GM18507 (cell line): ENCODE measurements at places on chromosomes 13 and 19.
A peak's percentile ranks its signal among the peaks of the same experiment; 100 is the strongest.

- no peak for DNase-seq
Measured at GRCh38 chr13:64910096-64910495, 2320.0 kb downstream of the PCDH9 start.

GRCh38 chr13:43170506-43170905 is 147.1 kb downstream of the DNAJC15 start:
- no peak for DNase-seq

- DNase-seq: no peak
Measured at GRCh38 chr13:99085139-99085807, 107.4 kb upstream of the DOCK9 start.

DNA sequence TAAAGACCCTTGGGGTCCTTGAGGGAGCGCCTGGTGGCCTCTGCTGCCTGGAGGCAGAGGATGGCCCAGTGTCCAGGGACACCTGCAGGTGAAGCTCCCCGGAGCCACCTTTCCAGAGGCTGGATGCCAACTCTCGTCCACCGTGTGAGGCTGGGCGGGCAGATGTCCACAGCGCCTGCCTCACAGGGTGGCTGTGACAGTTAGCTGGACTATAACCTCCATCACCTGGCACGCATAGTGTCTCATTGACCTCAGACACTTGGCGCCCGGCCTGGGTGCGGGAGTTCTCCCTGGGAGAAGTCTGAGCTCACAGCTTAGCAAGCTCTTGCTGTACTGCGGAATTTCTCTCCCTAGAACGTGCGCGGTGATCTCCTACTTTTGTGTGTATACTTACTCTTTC is 9.8 kb downstream of the BICRA start:
- DNase-seq: no peak

DNA sequence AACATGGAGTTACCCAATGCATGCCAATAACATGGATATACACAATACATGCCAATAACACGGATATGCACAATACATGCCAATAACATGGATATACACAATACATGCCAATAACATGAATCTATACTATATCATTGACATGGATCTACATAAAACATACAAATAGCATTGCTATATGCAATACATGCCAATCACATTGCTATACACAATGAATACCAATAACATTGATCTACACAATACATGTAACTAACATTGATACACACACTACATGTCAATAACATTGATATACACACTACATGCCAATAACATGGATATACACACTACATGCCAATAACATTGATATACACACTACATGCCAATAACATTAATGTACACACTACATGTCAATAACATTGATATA is 932 bp upstream of the PIP5K1C start:
- DNase-seq: no peak

GRCh38 chr13:30870049-30870884 is 35.8 kb upstream of the MEDAG start:
- no peak for DNase-seq

GRCh38 chr19:41476583-41476982 is 33.6 kb downstream of the ERICH4 start:
- no peak for DNase-seq

GRCh38 chr13:77507931-77508776 is 27.4 kb upstream of the SCEL start:
- no peak for DNase-seq

GRCh38 chr19:35715981-35716800 is 1.6 kb upstream of the KMT2B start:
- DNase-seq: no peak

- no peak for DNase-seq
Measured at GRCh38 chr13:48431987-48432615, 19.2 kb upstream of the LPAR6 start.

- no peak for DNase-seq
Measured at GRCh38 chr13:61463024-61463423, 47.4 kb upstream of the PCDH20 start.

GRCh38 chr13:80841414-80841813 is 500.5 kb upstream of the SPRY2 start:
- DNase-seq: no peak

DNA sequence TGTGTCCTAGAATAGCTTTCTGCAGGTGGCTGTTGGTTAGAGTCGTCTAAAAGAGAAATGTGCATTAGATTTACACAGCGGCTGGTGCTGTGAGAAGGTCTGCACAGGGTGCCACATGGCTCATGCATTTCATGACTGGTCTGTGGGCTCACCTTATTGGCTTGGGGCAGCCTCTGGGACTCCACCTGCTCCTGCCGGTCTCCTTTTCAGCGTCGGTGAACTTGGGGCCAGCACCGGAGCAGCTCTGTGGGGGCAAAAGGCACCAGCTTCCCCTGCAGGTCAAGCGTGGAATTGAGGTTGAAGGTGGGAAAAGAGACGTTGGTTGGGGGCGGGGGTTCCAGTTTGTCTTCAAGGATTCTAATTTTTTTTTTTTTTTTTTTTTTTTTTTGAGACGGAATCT is 3.1 kb upstream of the PNMA8C start:
- no peak for DNase-seq

GRCh38 chr13:111911754-111912452 is 155.0 kb upstream of the SOX1 start:
- no peak for DNase-seq

DNA sequence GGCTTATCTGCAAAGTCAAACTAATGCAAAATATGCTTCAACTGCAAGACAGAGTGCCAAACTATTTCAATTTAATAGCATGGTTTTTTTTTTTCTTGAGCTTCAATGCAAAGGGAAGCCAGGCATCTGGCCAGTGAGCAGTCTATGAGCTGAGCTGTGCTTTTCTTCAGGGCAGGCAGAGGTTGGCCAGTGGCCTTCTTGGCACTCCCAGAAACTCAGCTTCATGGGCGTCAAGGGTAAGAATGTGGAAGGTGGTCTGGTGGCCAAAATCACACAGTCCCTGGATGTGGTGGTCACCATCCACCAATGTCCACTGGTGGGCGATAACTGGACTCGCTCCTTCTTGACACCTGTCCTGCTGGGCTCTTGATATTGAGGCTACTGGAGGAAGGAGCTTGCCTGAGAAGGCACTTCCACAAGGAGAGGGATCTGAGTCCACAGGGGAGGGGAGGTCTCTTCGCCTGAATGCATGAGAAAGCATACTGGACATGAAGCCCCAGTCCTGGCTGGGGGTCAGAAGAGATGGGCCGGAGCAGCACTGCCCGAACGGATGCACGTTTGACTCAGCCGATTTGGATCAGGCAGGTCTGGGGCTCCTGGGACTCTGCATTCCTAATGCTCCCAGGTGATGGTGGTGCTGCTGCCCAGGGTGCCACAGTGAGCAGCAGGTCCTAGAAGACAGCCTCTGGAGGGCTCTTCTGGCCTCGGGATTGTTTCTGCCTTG is 17.1 kb downstream of the COL4A2 start:
- no peak for DNase-seq

- no peak for DNase-seq
Measured at GRCh38 chr19:17156947-17157302, 58.2 kb upstream of the USE1 start.

GRCh38 chr19:14165990-14166830 is 29.8 kb upstream of the ASF1B start:
- no peak for DNase-seq

- no peak for DNase-seq
Measured at GRCh38 chr19:14519245-14519859, 1.2 kb upstream of the DNAJB1 start.

DNA sequence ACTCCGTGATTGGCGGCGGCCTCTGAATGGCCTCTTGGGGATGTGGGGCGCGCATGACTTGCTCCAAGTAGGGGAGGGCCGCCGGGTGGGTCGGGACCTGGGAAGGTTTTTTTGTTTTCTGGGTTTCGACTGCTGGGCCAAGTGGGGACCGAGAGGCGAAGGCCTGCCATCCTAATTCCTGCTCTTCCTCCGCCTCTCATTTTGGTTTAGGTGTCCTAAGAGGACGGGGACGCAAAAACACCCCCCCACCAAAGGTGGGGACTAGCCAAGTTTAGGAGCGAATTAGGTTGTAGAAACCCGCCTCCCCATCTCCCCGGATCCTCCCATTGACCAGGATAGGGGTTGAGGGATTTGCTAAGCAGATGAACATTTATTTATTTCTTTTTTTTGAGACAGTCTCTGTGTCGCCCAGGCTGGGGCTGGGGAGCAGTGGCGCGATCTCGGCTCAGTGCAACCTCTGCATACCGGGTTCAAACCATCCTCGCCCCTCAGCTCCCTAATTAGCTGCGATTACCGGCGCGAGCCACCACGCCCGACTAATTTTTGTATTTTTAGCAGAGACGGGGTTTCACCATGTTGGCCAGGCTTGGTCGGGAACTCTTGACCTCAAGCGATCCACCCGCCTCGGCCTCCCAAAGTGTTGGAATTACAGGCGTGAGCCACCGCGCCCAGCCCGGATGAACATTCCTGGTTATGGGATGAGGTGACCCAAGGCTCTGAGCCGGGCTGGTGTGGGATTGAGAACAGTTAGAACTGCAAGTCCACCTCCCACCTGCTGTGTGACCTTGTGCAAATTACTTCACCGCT is 838 bp downstream of the PPP2R1A start:
- no peak for DNase-seq

- DNase-seq: no peak
Measured at GRCh38 chr19:41366089-41366488, 2.1 kb upstream of the B9D2 start.

GRCh38 chr19:15631817-15632216 is 8.9 kb upstream of the CYP4F3 start:
- DNase-seq: peak; percentile 8

- no peak for DNase-seq
Measured at GRCh38 chr19:55156202-55157063, 1.1 kb downstream of the TNNI3 start.

- no peak for DNase-seq
Measured at GRCh38 chr13:65719831-65720230, 1510.3 kb downstream of the PCDH9 start.

DNA sequence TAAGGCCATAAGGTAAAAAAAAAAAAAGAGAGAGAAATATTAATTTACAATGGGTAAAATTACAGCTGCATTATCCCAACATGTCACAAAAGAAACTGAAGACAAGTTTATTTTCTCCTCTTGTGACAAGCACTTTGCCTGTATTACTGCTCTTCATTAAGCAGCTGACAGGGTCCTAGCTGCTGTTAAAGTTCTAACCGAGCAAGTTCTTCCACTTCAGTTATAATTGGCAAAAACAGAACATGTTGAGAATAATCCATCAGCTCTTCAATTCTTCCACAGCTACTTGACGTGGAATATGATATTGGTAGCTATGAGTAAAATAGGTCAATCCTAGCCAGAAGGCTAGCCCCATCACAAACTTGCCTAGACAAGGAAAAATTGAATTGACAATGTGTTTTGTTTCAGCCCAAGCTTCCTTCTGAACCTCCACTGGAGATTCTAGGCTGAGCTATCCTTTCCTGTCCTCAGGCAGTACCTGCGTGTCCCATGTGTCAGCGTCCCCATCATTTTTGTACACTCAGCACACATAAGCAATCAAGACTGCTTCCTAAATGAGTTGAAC is 32.2 kb upstream of the DOCK9 start:
- no peak for DNase-seq

DNA sequence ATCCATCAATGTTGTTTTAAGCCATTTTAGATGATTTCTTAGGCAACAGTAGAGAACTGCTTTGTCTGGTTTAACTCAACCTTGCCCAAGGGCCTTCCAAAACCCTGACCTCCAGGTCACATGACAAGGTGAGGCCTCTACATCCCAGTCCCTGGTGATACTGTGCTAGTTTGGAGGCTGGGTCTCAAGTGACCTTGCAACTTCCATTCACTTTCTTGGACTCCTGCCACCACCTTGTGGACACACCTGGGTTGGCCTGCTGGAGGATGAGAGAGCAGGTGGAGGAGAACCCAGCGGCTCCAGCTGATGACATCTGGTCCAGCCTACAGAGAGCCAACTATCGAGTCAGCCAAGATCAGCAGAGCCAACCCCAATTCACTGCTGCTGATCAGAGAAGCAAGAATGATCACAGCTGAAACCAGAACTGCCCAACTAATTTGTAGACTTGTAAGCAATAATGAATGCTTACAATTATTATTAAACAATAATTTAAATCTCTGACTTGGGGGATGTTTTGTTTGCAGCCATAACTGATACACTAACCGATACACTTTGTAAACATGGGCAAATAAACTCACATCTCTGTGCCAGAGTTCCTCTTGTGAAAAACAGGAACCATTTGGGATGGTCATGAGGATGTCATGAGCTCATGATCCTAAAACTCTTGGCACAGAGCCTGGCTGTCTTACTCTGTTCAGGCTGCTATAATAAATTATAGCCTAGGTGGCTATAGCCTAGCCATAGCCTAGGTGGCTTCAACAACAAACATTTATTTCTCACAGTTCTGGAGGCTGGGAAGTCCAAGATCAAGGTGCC is 11.5 kb downstream of the FAM187B start:
- DNase-seq: no peak

GRCh38 chr13:39016787-39017186 is 21.1 kb downstream of the PROSER1 start:
- DNase-seq: no peak

DNA sequence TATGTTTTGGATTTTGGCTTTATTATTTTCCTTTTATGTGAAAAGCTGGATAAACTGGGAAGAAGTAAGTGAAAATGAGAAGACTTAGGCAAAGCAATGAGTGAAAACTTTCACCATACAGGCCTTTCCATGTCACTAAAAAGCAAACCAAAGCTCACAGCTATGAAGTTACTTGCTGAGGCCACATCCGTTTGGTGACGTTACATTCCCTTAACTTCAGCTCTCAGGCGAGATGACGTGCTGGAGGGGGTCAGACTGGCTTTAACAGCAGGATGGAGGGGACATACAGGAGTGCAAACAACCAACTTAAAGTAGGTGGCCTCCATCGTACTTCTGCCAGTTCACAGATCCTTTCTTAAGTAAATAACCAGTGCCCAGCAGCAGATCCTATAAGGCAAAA is 522.3 kb downstream of the MYO16 start:
- no peak for DNase-seq

DNA sequence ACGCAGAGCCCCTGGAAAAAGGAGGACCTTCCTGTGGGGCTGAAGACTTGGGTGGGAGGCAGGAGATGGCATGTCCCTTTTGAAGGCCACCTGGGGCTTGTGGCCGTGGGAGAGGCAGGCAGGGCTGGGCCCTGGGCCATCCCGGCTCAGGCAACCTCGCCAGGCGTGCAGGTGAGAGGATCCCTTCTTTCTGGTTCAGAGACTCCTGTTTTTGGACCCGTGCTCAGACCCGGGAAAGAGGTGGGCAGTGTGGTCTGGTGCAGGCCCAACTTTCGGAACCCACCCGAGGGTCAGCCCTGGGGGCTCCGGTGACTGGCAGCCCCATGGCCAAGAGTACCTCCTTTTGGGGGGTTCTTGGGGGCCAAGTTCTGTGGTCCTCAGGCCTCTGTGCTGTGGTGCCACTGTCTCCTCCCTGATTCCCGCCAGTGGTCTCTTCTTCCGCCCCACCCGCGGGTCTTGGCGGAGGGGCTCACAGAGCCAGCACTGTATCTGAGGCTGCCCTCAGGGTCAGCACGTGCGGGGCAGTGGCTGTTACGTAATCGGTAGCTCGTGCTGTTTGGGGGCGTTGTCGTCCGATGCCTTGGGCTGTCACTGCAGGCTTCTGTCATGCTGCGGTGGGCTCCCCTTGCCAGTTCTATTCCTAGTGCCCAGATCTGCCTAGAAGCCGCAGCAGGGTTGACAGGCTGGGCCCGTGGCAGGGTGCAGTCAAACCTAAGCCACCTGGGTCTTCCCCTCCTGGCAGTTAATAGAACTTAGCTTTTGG is 42.7 kb downstream of the KDM4B start:
- DNase-seq: no peak
